ENCODE measurements at places on chromosomes 1 and 21.

DNA sequence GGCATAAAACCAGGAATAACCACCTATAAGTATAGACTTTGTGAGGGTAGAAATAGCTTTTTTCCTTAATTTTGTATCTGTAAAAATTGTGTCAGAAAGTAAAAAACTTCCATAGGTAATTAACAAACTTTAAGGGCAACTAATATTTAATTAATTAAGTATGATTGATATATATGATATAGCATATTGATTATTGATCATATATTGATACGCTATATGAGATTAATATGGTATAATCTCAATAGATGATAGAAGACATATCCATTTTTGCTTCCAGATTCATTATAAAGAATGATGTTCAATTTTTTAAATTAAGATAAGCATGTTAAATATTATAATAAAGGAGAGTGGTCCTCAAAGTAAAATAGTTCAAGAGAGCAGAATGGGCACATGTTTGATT lies 99.3 kb upstream of the VAV3 start:
- no peak for DNase-seq

DNA sequence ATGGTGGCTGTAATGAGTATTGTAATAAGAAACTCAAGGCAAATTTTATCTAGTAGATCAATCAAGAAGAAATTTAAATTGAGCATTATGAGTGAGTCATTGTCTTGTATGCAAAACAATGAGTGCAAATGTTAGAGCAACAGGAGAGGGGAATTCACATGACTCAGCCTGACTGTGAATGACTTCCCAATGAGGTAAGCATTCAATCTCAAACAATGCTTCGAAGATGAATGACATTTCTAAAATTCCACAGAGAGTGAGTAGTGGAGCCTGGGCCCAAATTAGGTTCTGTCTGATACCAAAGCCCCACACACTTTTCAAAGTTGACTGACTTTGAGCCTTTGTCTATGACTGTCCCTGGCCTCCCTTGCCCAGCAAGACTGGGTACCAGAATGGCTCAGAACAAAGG lies 738.0 kb downstream of the PTPRU start:
- DNase-seq = peak; percentile 16

GRCh38 chr1:58699011-58699762 lies 675 bp downstream of the MYSM1 start:
- DNase-seq = no peak

- DNase-seq = no peak
Observed at GRCh38 chr1:89980605-89981004, 14.3 kb upstream of the ZNF326 start.

- DNase-seq = no peak
Observed at GRCh38 chr1:111241797-111242196, 14.3 kb downstream of the CHI3L2 start.

GRCh38 chr1:230824551-230824918 lies 43.8 kb downstream of the C1orf198 start:
- no peak for DNase-seq

DNA sequence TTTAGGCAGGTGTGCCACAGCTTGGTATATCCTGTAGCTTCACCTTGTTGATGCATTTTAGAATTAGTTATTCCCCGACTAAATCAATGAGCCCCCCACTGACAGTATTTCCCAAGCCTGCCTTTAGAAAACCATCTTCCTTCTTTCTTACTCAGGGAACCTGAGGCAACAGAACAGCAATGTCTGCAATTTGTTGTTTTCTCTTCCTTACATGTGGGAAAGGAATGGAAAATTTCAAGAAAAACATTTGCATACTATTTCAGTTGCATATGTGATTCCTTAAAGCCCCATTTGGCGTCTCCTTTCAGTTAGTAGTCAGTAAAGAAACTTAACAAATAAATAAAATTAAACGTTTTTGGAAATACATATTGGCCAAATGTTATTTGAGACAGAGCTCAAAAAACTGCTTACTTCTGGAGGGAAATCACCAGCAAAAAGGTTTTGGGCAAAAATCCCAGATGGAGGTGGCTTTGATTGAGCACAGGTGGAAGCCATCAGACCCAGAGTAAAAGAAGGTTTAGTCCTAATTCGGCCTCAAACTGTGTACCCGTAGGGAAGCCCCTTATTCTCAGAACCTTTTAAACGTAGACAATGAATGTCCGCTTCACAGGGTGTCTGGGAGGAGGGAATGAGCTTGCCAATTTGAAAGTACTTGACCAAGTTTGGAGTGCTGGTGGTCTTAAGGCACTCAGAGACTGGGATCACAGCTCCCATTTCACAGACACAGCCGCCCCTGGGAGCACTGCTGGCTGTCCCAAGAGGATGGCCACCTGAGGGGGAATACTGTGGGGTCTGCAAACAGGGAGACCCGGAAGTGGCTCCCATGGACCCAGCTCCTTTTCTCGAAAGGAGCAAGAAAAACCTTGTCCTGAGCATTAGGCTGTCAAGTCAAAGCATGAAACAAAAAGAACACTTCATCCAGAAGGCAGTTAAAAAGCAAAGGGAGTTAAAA lies 9.4 kb downstream of the LHX4 start:
- DNase-seq = no peak

DNA sequence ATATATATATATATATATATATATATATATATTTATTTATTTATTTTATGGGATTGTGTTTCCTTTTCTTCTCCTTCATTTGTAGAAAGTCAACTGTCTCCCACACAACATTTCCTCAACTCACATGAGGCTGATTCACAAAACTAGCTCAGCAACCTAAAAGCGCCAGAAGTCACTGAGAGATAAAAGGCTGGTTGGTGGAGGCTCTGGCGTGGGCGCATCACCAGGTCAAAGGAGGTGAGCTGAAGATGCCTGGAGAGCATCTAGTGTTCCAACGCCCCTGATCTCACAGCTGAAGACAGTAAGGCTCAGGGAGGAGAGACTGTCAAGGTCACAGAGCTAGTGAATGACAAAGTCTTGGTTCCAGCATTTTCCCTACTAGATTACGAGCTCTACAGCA lies 78.0 kb downstream of the HLCS start:
- no peak for DNase-seq

DNA sequence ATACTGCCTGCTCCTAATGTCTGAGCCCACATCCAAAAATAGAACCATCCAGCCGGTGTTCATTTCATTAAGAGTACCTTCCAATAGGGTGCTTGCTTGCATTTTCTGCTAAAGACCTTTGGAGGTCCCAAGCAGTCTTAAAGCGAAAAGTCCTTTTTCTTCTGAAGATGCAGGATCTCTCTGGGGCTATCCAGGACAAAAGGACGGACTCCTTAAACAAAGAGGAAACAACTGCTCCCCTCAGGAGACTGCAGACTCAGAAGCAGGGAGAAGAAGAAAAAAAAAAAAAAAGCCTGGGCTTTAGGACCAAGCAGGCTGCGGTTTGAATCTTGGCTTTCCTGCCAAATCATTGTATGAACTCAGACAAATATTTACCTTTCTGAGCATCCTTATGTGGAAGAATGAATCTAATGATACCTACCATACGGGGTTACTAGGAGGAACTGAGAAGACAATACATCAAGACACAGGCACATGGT lies 204.0 kb downstream of the PLPP3 start:
- DNase-seq = no peak

GRCh38 chr1:200483491-200484143 lies 73.8 kb upstream of the ZNF281 start:
- DNase-seq = peak; percentile 91

DNA sequence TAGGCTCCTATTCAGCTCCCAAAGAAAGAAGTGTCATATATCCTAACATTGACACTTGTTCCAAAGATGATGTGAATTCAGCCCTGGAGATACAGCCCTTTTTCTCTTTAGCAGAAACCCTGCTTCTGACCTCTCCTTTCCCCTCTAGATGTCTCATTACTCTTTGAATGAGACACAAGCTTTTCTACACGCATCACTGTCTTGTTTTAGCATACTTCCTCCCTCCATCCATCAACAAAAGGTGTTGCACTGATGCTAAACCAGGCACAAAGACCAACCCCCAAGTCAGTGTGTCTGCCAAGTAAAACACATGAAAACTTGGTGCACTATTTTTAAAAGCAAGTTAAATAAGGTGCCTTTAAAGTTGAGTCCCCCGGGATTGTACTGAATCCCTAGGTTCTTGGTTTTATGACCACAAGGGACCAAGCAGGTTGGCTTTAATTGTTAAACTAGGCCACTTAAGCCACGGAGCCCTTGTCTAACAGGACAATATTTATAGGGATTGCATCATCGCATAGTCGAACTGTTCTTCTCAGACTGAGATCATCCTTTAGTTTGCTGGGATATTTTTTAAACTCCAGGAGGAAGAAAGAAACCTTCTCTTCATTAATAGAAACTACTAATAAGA lies 101.0 kb upstream of the GUCA2B start:
- no peak for DNase-seq

- no peak for DNase-seq
Observed at GRCh38 chr1:226976978-226977642, 37.0 kb downstream of the COQ8A start.

GRCh38 chr21:28252928-28253327 lies 739.7 kb downstream of the LTN1 start:
- no peak for DNase-seq

- DNase-seq = no peak
Observed at GRCh38 chr1:55204997-55205396, 10.2 kb downstream of the USP24 start.

DNA sequence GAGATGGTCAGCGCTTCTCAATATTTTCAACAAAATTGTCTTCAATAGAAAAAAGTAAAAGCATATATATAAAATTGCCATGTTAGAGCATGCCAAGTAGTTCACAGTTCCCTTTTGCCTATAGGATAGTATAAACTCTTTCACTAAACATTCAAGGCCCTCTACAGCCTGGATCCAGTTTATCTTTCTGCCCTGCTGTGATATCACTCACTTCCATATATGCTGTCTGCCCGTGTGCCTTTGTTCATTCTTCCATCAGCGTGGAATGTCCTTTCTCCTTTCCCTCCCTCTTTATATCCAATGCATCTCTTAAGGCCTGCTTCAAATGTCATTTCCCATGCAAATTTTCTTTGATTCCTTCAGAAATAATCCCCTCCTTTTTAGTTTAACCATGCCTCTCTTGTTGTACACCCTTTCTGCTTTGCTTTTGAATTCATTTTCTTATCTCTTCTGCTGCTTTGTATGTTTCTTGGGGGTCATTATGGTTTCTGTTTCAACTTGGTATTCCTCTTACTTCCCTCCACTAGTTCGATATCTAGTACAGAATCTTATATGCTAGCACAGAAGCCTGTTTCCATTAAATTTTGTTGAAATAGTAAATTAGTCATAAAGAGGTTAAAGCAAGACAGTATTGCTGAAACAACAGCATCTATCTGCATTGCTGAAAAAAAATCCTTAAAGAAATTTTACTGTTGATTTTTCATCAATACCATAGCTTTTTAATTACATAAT lies 44.7 kb downstream of the XCL2 start:
- DNase-seq = no peak

All from HCT116 (cell line).